ENCODE measurements at places on chromosomes 2 and 18.

DNA sequence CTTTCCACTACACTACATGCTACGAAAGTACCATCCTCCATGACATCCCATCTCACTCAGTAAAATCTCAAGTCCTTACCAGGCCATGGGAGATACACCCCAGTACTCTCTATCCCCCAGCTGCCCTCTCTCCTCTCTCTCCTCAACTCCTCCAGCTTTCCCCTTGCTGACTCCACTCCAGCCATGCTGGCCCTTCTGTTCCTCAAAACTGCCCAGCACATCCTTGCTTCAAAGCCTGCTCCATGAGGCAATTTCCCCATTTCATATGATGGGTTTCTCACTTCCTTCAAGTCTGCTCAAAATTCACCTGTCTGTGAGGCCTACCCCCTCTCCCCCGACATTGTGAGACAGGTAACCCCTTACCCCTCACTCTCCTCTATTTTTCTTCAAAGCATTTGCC is 8.6 kb downstream of the CHN1 start:
- DNase-seq: no peak

- DNase-seq: no peak
Measured at GRCh38 chr2:238313289-238313990, 6.9 kb upstream of the TRAF3IP1 start.

- no peak for DNase-seq
Measured at GRCh38 chr18:48790869-48791635, 159.7 kb downstream of the SMAD7 start.

DNA sequence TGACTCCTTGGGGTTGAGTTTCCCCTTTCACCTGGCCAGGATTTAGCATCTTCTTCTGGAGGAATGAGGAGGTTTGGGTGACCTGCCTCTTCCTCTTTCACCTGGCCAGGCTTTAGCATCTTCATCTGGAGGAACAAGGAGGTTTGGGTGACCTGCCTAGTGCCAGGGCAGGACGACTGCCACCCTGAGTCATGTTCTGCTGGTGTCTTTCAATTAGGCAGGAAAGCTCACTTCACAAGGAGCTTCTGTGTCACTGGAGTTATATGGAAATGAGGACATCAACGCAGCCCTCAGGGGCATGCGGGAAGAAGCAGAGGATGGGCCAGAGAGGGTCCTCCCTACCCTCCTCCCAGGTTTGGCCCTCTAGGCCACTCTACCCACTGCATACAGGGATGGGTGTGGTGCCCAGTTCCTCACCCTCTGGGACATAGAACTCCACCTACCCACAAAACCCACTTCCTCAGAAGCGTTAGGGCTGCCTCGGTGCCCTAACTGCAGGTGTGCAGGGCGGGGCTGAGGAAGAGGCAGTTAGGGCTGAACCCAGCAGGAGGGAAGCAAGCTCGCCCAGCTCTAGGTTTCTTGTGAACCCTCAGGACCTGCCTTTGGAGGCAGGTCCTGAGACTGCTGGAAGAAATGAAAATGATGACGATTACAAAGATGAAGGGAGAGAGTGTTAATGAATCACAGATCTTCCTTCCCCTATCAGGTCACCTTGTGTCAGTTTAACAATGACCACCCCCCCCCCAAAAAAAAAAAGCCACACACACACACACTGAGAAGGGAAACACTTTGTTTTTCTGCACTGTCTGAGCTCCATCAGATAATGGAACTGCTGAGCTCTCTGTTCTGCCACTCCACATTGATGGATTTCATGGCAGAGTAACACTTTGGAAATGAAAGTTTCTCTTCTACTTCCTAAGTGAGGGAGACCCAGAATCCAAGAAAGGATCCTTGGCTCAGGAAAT is 71.0 kb downstream of the ARL4C start:
- peak; percentile 59 for DNase-seq

DNA sequence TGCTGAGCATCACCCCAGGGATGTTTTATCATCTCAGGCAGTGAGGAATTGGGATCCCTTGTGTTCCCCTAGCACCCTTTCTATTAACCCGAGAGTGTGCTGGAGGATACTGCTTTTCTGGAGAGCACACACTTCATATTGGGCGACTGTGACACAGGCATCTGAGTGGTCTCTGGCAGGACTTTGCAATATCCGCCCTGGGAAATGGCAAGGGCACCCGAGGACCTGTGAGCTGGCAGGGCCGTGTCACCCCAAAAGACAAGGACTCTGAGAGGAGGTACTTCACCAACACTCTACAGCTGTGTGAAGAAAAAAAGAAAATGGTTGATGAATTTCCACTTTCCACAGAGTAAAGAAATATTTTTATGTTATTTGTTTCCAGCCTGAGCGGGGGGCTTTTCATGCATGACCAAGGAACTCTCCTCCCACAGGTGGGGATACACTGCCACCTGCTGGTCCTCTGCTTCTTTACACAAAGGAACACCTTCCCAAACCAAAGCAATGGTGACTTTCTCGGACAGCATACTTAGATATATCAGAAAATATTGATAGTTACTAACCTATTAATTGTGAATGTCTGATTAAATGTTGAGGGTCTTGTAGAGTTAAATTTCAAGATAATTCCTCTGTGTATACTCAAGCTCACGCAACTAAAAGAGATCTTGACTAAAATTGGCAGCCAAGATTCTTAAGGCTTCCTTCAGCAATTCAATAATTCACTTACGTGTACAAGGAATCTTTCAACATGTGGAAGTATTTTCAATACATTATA is 45.9 kb upstream of the REG3G start:
- DNase-seq: no peak

GRCh38 chr2:233796254-233796653 is 18.1 kb downstream of the MROH2A start:
- DNase-seq: no peak

- DNase-seq: no peak
Measured at GRCh38 chr2:4415810-4416413, 712.5 kb downstream of the DCDC2C start.

DNA sequence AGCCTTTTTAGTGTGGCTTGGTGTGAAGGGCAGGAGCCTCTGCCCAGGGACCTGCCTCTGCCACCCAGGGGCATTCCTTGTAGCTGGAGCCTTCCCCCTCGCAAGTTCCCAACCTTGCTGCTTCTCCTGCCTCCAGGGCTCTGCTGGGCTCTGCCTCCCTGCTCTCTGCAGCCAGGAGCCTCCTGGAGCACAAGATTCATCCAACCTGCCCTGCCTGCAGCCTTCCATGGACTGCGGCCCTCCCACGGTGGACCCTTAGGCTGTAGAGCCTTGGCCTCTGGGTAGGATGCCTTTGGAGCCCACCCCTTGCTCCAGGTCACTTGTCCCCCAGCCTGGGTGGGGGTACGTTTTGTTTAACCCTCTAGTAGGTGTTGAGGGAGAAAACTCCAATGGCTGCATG is 2.5 kb downstream of the SLC66A3 start:
- no peak for DNase-seq

DNA sequence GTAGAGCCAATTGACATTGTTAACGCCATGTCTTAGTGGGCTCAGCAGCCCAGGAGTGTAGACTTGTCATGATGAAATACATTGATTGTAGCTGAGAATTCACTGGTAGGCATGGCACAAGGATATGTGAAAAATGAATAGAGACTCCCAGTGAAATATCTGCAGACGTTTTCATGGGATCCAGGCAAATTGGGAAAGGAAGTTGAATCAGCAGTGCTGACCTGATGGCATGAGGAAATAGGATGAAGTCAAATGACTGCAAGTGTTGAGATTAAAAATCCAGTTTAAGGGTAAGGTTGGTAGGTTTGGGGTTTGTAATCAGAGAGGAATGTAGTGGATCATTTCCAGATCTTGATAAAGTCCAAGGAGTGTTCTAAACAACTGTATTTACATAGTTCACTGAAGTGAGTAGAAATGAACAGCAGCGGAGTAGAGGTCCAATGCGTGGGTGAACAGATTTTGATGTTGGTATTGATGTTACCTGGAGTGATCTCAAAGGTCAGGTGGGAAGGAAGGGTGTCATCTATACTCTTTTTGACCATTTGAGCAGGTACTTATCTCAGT is 24.6 kb downstream of the INSIG2 start:
- no peak for DNase-seq

GRCh38 chr18:28002841-28003240 is 174.1 kb downstream of the CDH2 start:
- DNase-seq: no peak

DNA sequence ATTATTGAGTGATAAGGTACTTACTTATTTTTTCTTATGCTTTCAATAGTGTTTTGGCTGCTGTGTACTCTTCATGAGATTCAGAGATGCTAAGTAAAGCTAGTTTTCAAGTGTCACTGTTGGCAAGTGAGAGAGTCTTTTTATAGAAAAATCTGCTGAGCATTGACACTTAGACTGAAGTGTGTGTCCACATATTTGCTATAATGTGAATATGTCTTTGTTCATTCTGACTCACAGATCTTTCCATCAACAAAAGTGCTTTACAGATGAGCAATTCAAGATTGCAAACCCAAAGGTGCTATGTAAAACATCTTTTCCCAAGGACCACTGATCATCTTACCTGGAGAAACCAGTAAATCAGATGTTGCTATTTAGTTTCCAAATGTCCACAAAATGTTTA is 410.6 kb upstream of the FIGN start:
- DNase-seq: no peak

GRCh38 chr18:35510076-35510651 is 12.4 kb upstream of the INO80C start:
- no peak for DNase-seq

- peak; percentile 93 for DNase-seq
Measured at GRCh38 chr2:177264693-177265587, at the start of gene NFE2L2. Gene NFE2L2 (minus strand): TSS chr2:177264727. CDS start chr2:177264576, 151 bp downstream.

GRCh38 chr2:64568836-64569235 is 44.7 kb downstream of the AFTPH start:
- DNase-seq: no peak

- DNase-seq: no peak
Measured at GRCh38 chr2:29923110-29923721, 1.8 kb upstream of the ALK start.

DNA sequence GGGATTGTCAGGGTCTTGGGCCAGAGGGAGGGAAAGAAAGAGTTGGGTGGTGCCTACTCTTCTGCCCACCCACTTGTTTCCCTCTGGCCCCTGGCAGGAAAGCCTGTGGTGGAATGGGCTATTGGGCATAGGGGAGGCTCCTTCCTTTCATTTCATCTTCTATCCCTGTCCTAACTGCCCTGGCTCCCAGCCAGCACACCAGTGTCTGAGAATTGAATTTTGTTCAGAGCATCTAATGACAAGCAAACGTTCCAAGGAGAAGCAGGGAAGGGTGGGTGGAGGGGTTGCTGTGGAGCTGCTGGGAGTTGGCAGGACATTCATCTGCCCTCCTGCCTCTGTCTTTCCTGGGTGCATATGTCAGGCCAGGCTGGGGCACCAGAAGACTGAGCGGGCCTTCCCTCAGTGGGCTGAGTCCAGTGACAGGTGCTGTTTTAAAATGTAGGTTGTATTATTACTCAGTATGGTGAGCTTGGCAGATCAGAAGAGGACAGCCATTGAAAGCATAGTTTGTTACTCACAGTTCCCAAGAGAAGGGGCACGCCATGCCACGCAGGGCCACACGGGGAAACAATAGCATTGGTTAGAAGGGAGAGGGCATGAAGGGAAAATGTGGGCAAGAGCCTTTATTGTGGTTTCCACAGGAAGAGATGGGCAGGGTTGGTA is 171.9 kb downstream of the ACOXL start:
- no peak for DNase-seq

- peak; percentile 40 for DNase-seq
Measured at GRCh38 chr2:234444893-234445292, 52.0 kb downstream of the ARL4C start.

DNA sequence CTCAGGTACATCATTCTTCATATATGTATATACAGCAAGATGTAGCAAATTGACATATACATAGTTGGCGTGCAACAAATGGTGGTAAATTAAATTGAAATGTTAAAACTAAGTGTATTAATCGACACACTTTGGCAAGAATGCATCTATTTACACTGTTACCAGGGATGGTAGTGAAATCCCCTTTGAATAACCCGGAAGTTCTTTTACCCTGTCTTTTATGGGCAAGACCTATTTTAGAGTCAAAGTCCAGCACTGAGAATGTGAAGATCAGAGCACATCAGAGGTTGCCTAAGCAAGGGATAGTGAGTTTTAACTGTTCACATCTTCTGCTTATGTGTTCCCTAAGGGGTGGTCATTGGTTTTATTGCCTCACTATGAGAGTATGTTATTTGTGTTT is 7.6 kb upstream of the TMEFF2 start:
- no peak for DNase-seq

- DNase-seq: no peak
Measured at GRCh38 chr2:122186761-122187222, 431.3 kb downstream of the TSN start.

Measured in activated CD4-positive, alpha-beta T cell treated with anti-CD3 and anti-CD28 coated beads for 1 hour (primary cell).